ENCODE measurements at places on chromosomes 7 and 10.

- DNase-seq, result no peak
These were observed 61.7 kb downstream of the PALD1 start for GRCh38 chr10:70540089-70540788.

- DNase-seq, result no peak
These were observed 42.2 kb upstream of the SLC29A3 start for GRCh38 chr10:71276873-71277272.

- DNase-seq, result no peak
These were observed 78.5 kb upstream of the GATAD1 start for GRCh38 chr7:92368741-92369140.

DNA sequence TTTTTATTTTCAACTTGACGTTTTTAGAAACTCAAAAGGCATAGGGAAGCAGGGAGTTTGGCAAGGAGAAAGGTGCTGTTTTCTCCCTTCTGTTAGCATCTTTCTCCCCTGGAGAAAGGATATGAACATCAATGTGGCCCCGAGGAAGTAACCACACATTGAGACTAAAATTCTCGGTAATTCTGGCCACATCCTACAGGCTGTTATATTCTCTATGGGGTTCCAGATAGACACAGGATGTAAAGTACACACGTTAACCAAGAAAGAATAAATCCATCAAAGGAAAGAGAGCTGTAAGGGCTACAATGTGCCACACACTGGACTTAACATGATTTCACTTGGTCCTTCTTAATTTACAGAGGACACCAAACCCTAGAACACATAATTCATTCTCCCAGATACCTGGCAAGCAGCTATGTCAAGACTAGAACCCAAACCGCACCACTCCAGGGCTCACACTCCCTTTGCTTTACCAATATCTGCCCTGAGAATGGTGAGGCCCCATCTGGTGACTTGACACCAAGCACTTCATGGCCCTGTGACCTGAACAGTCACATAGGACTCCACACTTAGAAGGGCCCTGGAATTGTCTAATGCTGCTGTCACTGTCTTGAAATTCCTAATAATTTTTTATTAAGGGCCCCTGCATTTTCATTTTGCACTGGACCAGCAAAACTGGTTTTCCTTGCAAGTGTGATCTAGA lies 73.9 kb downstream of the PRLHR start:
- no peak for DNase-seq

- no peak for DNase-seq
These were observed 11.1 kb upstream of the TFEC start for GRCh38 chr7:116041615-116042014.

All from PC-9 (cell line).